Testis (tissue), 5 donors: ENCODE measurements at places on chromosomes 2 and 18. TPM values are rescaled to one million over a fixed set of nuclear protein-coding genes. Genes with fewer than 3 reads are reported as not detected.

DNA sequence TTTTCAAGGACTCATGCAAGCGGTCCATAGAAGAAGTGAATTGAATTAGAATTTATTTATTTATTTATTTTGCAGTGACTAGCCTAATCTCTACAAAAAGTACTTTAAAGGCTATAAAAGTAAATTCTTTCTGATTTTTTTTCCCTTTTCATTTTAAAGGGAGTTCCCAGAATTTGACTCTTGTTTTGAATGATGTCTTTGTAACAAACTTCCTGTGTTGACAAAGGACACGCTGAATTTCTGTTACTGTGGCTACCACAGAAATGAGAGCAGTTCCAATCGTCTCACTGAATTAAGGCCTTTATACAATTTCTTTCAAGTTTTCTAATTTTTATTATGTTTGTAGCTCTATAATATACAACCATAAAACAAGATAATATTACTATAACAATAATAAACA lies 46.3 kb upstream of the LPIN2 start:
- no peak for DNase-seq
- H3K27me3 ChIP-seq = no peaks in the 10 kb centered on the region
- H3K4me3 ChIP-seq = no peak overlapping the region
- H3K36me3 ChIP-seq = no peaks in the 10 kb centered on the region
- H3K27ac ChIP-seq = peak overlapping the region; percentile 65

The ATP6V1B1 gene
- total RNA-seq = 1.7 TPM

- H3K4me3 ChIP-seq = no peak overlapping the region
- no peaks in the 10 kb centered on the region for H3K27me3 ChIP-seq
- DNase-seq = no peak
- no peaks in the 10 kb centered on the region for H3K36me3 ChIP-seq
- H3K4me1 ChIP-seq = no peaks in the 10 kb centered on the region
- no peak overlapping the region for H3K27ac ChIP-seq
Measured at GRCh38 chr2:177000061-177000714, 212.4 kb upstream of the HNRNPA3 start.

DNA sequence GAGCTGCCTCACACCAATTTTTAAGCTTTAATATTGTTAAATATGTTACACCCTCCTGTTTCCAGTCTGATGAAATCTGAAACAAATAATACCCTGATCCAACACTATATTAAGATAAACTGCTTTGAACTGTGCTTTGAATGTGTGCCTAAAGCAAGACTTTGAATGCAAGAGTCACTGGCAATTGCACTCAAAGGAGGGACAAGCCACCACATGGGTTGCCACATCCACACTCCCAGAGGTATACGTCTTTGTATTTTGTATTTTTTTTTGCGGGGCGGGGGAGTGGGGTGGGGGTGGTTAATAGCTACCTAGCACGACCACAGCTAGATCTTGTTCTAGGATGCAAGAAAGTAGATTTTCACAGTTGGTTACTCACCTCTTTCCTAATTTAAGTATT lies 1.8 kb upstream of the ZEB2 start:
- H3K36me3 ChIP-seq = no peaks in the 10 kb centered on the region
- DNase-seq = no peak
- no peak overlapping the region for H3K4me3 ChIP-seq

The RBM44 gene
- 15.0 TPM for total RNA-seq

DNA sequence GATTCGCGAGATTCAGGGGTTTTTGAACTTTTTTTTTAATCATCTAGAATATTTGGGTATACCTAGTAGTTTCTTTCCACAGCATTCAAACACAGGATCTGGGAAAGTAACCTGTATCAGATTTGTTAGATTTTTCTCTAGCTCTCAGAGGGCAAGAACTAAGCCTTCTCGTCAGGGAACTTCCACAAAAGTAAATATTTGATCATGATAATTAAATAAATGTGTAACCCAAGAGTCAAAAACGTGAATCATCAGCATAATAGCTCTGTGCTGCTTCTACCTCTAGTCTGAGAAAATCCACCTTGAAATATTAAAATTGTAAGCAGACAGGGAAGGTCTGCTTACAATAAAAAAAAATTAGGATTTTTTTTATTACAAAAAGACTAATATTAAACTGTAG lies 225.7 kb upstream of the SPOPL start:
- H3K36me3 ChIP-seq = no peaks in the 10 kb centered on the region
- H3K27me3 ChIP-seq = no peaks in the 10 kb centered on the region
- H3K4me3 ChIP-seq = no peak overlapping the region
- H3K27ac ChIP-seq = no peak overlapping the region

DNA sequence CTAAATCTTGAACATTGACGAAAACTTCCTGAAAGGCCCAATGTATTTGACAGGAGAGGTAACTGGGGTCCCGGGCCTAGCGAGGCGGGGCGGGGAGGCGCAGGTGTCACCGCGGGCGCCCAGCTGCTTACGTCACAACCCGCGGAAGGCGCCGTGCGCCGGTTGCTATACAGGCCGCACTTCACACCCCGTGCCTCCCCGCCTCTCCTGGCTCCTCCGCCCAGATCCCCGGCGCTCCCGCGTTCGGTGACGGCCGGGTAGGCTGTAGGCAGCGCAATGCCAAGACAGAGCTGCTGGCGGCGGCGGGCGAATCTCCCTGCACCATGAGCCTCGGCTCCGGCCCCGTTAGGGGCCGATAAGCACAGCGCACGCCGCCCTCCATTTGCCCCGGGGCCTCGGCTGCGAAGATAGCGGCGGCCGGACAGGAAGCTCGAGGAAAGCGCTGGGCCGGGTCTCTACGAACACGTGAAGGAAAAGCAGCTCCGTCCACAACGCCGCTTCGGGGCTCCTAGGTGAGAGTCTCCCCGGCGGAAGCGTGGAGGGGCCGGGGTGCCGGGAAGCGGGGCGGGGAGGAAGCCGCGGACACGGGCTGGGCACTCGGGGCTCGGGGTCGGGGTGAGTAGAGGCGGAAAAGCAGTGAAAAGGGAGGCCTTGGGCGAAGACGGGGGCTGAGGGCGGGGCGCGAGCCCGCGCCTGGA lies at the start of gene RNF138:
RNF138 (plus strand) TSS at position 151 of the 698 bp plus-strand sequence. CDS start 903 bp downstream, outside the sequence.
- no peaks in the 10 kb centered on the region for H3K27me3 ChIP-seq
- peak; percentile 94 for DNase-seq
- peak within 1 kb of the TSS; percentile 100 for H3K27ac ChIP-seq
- no peaks in the 10 kb centered on the region for H3K36me3 ChIP-seq
- H3K4me3 ChIP-seq = peak within 1 kb of the TSS; percentile 96
- H3K4me1 ChIP-seq = peaks cover 10% of the 10 kb centered on the region
